ENCODE measurements at places on chromosomes 1 and 21.

- DNase-seq: no peak
Observed at GRCh38 chr1:179707406-179707805, 35.7 kb upstream of the FAM163A start.

DNA sequence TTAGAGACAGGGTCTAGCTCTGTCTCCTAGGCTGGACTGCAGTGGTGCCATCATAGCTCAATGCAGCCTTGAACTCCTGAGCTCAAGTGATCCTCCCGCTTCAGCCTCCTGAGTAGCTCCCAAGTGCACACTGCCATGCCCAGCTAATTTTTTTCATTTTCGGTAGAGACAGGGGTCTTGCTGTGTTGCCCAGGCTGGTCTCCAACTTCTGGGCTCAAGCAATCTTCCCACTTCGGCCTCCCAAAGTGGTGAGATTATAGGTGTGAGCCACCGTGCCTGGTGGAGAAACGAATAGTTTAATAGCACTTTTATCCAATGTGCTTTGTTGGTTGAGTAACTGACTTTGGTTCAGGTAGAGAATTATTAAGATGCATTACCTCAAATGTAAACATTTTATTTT is 20.9 kb downstream of the PIK3CD start:
- no peak for DNase-seq

GRCh38 chr1:202547215-202547614 is 163.0 kb downstream of the SYT2 start:
- DNase-seq: no peak

DNA sequence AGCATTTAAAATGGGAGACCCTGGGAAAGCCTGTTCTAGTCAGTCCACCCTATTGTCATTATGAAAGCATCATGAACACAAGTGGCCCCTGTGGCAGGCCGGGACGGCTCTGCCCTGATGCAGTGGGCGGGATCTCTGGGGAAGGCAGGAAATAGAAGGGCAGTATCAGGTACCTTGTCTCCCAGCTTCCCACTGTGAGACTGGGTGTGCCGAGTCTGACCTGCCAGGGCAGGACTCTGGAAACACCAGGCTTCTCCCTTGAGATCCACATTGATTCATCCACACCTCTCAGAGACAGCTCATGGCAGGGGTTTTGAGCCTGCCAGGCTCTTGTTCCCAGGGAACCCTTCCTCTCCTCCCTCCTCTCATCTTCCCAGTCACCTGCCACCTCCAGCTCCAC is 24.5 kb upstream of the GNPAT start:
- no peak for DNase-seq

DNA sequence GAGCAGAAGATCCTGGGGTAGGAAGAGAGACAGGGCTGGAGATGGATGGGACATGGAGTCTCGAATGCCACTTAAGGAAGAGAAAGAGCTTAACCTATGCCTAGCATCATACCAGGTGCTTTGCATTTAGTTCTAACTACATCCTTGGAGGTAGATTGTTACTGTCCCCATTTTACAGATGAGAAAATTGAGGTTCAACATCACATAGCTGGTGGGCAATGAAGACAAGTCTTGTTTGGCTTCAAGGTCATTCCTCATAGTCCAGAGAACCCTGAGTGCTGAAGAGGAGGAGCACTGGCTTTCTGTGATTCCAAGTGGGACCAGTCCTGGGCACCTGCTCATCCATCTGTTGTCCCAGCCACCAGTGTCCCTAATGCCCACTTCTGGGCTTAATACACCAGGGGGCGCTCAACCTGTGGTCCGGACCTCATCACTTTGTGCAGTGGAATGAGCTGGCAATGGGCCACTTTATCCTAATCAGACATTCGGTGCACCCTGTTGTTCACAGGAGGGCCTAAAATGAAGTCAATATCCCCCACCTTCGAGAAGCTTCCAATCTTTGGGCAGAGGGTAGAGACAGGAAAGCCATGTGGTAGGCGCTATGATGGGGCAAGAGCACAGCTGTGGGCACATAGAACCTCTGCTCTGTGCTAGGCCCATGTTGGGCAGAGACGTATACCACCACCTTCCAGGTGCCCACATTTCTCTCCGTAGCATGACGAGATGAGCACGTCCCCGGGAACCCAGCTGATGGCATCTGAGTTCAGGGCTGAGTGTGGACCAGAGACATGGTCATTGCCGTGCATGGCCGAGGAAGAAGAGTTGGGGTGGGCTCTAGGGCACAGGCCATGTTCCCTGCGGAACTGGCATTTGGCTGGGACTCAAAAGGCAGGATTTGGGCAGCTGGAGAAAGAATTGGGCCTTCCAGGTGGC is 9.2 kb downstream of the RPS6KA1 start:
- DNase-seq: peak; percentile 80

- DNase-seq: no peak
Observed at GRCh38 chr1:64733581-64734286, 11.1 kb upstream of the RAVER2 start.

GRCh38 chr1:121517586-121518230 is 332.9 kb downstream of the SRGAP2C start:
- DNase-seq: no peak

- no peak for DNase-seq
Observed at GRCh38 chr21:39483917-39484316, 32.1 kb downstream of the SH3BGR start.

DNA sequence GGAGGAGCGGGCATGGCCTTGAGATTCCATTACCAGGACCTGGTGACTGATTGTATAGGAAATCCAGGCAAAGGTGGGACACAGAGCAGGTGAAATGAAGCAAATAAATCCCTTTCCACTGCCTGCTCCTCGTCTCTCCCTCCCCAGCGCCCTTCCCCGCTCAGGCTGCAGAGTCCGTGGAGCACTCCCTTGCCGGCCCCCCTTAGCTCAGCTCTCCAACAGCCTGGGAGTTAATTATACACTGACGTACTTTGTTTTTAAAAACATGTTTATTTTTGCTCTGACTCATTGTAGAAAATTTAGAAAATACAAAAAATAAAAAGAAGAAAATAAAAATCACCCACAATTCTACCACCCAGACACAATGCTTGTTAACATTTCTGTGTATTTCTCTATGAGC is 61.7 kb downstream of the LGR6 start:
- DNase-seq: no peak

- peak; percentile 64 for DNase-seq
Observed at GRCh38 chr1:65431111-65431705, 10.7 kb downstream of the LEPR start.

DNA sequence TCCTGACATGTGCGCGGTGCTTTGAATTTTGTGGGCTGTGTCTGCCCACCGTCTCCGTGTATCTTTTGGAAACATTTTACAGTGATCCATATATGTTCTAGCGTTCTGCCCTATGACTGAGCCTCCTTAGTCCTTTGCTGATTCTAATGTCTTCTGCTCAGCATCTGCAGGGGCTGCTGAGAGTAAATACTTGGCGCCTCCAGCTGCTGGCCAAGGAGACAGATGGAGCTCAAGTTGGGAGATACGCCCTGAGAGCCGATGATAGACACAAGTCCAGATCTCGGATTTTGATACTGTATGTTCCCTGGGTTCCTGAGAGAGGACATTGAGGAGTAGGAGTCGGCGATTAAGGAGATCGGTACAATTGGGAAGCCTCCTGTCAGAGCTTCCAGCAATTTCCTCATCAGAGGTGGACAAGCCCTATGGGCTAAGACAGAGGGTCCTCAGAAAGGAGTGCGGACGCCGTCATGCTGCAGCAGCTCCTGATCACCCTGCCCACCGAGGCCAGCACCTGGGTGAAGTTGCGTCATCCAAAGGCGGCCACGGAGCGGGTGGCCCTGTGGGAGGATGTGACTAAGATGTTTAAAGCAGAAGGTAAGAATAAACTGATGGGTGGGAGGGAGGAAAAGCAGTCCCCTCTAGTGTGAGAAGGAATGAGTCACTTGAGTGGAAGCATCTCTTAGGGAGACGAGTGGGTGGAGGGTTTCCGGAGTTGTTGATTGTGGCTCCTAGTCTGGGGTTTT is 390 bp downstream of the ZFP69B start:
- peak; percentile 90 for DNase-seq

DNA sequence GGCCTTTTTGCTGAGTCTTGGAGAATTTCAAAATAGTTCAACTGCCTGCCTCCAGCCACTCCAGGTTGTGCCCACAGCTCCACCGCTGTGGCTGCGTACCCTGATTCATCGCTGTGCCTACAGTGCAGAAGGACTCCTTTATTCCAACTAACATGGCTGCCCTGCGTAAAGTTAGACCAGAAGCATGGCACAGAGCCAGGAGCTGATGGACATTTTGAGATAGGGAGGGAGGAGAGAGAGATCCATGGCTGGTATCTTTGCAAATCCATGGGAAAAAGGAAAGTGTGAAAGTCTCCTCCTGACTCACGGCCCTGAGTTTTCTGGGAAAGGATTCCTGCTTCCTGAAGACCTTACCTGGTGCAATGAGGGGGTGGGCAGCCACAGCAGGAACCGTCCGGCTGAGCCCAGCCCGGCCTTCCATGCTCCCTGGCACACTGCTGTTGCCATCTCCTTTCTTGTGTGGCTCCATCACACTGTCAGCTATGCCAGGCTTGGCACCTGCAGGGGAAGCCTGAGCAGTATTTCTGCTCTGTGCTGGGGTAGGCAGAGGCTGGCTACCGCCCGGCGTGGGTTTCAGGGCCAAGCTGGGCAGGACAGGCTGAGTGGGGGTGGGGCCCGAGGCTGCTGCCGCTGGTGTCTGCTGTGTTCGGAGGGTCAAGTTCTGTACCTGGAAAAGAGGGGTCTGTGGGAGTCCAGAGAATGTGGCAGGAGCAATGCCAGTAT is 46.0 kb upstream of the A3GALT2 start:
- no peak for DNase-seq

DNA sequence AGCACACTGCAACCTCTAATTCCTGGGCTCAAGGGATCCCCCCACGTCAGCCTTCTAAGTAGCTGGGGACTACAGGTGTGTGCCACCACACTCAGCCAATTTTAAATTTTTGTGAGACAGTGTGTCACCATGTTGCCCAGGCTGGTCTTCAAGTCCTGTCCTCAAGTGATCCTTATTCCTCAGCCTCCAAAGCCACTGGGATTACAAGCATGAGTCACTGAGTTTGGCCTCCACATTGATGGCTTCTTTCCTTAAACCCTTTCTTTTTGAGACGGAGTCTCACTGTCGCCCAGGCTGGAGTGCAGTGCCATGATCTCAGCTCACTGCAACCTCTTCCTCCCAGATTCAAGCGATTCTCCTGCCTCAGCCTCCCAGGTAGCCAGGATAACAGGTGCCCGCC is 7.6 kb downstream of the KPNA6 start:
- DNase-seq: no peak

DNA sequence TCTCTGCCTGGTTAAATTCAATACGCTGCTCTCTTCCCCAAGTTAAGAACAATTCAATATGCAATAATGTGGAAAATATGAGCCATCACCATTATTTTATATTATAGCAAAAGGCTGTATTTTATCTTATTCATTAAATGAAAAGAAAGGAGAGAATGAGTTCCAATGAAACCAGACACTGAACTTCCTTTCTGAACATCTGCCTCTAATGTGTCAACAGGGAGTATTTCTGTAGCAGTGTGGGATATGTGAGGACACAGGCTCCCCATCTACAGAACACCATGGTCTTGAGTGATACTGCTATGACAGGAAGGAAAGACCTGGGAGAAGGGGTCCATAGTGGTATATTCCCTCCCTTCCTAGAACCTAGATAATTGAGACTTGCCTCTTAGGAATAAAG is 46.3 kb downstream of the CASQ2 start:
- DNase-seq: no peak

DNA sequence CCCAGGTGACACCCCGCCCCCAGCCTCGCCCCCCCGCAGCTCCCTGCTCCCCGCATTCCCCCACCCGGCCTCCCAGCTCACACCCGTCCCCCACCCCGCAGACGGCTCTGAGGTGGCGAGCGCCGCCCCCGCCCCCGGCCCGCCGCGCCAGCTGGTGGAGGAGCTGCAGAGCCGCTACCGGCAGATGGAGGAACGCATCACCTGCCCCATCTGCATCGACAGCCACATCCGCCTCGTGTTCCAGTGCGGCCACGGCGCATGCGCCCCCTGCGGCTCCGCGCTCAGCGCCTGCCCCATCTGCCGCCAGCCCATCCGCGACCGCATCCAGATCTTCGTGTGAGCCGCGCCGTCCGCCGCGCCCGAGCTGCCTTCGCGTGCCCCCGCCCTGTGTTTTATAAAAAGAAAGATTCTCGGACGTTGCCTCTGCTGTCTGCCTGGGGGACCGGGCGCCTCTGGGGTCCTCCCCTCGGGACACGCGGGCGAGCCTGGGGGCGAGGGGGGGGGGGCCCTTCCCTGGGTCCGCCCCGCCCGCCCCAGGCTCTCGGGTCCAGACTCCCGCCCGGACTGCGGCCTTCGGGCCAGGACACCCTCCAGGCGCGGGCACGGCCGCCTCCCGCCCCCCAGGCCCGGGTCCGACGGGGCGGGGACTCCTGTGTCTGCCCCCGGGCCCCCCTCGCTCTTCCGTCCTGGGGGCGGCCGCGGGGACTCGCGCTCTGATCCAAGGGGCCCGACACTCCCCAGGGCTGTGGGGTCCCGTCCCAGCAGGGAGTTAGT is 1.6 kb upstream of the MMP23B start:
- peak; percentile 98 for DNase-seq

- DNase-seq: no peak
Observed at GRCh38 chr1:226066415-226067078, 4.0 kb downstream of the H3-3A start.

GRCh38 chr1:11320153-11320936 is 47.3 kb downstream of the UBIAD1 start:
- DNase-seq: peak; percentile 80

DNA sequence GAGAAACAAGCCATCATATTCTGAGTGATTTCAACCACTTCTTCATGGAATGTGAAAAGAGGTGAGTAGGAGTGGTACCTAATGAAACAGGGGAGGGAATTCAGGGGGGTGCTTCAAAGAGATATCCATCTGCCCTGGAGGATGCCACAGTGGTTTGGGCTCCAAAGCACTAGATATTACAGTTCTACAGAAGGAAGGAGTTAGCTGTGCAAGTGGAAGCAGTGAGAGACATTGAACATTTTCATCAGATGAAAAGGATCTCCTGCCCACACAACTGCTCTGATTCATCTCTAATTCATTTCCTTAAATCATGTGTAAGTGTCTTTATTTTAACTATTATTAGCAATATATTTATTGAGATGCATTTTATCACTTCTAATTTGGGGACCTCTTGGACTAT is 2.8 kb upstream of the RGS5 start:
- DNase-seq: no peak

DNA sequence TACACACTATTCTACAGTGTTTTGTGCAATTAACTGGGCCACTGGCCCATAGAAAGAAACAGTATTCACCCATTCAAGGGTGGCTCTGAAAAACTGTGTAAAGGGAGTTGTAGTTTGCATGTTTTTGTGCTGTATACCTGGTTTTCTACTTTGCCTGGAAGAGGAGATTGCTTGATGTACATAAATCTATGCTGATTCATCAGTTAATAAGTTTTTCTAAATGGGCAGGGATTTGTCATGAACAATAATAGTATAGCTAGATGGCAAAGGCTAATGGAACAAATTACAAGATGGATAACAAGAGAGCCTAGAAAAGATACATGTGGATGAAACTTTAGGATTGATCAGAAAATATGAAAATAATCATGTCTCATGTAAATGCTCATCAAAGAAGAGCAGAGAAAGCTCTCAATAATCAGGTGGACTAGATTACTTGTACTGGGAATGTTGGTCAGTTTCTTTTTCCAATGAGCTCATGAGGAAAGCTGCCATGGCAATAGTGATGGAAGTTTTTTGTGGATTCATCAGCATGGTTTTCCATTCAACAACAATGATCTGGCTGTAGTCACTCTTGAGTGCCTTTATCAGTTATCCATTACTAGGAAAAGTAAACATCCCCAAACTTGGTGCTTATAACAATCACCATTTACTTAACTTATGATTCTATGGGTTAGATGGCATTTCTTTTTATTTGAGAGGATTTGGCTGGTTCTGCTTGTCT is 602.8 kb downstream of the BRINP3 start:
- no peak for DNase-seq

GRCh38 chr1:42420911-42421585 is 34.8 kb downstream of the ZMYND12 start:
- no peak for DNase-seq
